ENCODE measurements at places on chromosomes 16 and 17.

- no peak for DNase-seq
These were observed 28.9 kb downstream of the ZNRF1 start for GRCh38 chr16:75027520-75028300.

- DNase-seq = peak; percentile 95
These were observed 827.6 kb upstream of the KIF2B start for GRCh38 chr17:52995147-52995546.

DNA sequence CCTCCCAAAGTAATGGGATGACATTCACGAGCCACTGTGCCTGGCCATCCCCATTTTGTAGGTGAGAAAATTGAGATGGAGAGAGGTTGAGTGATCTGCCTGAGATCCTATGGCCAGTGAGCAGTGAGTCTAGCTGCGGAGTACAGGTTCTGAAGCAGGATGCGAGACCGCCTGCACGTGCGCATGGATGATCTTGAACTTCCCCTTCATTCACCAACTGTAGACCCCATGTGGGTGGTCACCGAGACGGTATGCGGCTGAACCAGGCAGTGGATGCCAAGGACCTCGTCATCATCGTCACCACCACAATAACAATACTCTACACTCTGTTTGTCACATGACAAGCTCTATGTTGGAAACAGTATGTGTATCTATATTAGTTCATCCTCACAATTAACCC is 6.2 kb upstream of the SPNS3 start:
- DNase-seq = no peak

- no peak for DNase-seq
These were observed 254.7 kb downstream of the CDH13 start for GRCh38 chr16:82881516-82881915.

DNA sequence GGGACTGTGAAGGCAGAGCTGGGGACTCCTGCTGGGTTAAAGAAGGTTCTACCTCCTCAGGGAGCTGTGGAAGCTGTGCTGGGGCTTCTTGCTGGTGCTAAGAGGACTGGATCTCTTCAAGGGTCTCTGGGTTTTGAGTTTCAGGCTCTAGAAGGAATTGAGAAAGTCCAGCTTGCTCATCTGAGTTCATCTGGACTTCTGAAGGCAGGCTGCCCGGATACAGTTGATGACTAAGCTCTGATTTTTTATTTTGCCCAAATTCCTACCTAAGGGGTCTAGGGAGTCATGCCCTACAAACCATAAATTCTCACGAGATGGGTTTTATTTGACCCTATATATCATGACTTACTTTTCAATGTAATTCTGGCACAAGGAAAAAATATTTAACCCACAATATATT is 46.8 kb upstream of the TMEM97 start:
- DNase-seq = no peak

GRCh38 chr17:2183346-2183745 is 120.2 kb downstream of the SMG6 start:
- DNase-seq = no peak

DNA sequence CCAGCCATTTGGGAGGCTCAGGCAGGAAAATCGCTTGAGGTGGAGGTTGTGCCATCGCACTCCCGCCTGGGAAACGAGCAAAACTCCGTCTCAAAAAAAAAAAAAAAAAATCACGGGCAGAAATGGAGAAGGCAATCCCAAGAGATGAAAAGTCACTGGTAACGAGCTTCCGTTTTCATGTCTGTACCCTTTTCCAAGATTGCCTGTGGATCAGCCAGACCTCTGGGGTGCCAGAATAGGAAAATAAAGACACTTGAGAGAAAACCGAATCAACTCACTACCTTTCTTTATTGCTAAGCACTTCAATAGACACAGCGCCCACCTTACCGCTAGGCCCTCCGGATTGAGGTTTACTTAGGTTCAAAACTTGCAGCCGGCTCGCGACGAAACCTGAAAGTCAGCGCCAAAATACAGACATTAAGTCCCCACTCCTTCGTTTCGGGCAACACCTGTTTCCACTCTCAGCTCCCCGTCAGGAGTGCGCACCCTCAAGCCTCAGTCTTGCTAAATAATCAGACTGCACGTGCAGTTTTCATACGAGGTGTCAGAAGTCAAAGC is 970 bp upstream of the TRAF7 start:
- DNase-seq = no peak

GRCh38 chr17:31596382-31597323 is 205.2 kb downstream of the RAB11FIP4 start:
- no peak for DNase-seq
